ENCODE measurements at places on chromosomes 11 and 22.

GRCh38 chr22:49102367-49102766 is 725.3 kb downstream of the BRD1 start:
- DNase-seq = no peak

- no peak for DNase-seq
Measured at GRCh38 chr11:92296138-92296515, 71.5 kb downstream of the FAT3 start.

GRCh38 chr11:36238881-36239280 is 50.3 kb downstream of the COMMD9 start:
- no peak for DNase-seq

DNA sequence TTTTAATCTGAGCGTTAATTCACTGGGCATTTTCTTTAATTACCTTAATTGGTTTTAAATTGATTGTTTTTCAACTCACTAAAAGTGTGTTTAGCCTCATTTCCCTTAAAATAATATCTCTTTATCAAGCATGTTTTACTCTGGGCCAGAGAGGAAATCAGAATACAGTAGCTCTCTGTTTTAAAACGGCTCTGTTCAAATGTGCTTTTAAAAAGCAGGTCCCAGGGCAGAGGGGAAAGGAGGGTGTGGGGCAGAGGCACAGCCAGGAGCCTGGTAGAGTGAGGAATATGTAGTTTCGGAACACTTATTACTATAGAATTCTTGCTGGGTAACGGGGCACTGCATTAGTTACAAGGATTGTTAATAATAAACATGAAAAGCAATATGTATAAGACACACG is 47.6 kb downstream of the FBXO7 start:
- no peak for DNase-seq

DNA sequence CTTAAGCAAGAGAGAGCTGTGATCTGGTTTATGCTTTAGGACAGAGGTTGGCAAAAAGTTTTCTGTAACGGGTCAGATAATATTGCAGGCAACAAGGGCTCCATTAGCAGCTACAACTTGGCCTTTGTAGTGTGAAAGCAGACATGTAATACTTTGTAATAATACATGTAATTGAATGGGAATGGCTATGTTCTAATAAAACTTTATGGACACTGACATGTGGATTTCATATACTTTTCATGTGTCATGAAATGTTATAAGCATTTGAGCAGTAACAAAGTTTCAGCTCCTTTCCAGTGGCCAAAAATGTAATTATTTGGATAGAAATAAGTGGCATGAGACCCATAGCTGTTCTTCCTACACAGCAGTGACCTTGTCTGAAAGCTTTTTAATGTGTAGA is 3.1 kb downstream of the DYNC2H1 start:
- no peak for DNase-seq
